ENCODE measurements at places on chromosomes 3 and 15.

DNA sequence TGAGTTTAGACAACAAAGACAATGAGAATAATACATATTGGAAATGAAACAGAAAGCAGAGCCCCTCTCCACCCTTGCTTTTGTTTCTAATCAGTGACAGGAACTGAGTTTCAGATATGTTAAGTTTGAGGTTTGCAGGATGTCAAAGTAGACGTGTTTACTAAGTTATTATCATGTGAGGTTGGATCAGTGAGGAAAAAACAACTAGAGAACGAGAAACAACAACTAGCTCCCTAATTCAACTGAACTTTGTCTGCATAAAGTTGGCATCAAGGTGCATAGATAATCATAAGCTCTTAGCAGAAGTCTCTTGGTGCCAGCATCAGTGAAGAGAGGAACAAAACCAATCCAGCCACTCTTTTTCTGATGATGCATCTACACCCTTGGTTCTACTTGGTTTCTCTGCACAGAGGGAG, 491.1 kb upstream of the NR2F2 start:
- DNase-seq: no peak

DNA sequence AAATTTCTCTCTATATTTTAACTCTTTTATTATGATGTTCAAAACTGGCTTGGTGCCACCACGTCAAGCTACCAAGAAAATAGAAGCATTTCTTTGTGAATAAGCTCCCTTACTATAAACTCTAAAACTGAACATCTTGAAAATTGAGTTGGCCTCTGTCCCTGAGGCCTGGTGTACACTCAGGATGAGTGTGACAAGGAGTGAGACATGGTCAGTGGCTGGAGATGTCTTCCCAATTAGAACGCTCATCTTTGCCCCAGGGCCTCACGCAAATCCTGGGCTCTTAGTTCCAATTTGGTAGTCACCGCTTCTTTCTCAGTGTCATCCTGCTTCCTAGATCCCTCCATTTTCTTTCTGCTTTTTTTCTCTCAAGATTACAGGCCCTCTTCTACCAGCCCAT, 26.2 kb downstream of the SLC2A2 start:
- no peak for DNase-seq

GRCh38 chr15:63077952-63078351, 35.4 kb downstream of the TPM1 start:
- no peak for DNase-seq

GRCh38 chr15:59208613-59209249, 2.1 kb downstream of the LDHAL6B start:
- DNase-seq: no peak

DNA sequence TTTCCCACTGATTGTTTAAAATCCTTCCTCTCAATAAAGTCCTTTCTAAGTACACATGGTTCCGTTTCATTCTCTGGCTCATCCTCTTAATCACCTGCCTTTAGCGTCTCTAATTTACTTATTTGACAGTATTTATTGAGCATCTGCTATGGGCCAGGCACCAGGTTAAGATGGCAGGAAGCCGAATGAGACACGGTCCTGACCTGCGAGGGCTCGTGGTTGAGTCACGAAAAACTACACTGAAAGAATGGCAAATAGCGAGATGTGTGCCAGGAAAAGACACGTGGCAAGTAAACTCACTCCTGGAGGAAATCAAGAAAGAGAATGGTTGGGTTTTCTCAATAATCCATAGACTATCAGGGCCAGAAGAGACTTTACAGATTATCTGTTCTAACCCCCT, 60.9 kb downstream of the HES1 start:
- no peak for DNase-seq

DNA sequence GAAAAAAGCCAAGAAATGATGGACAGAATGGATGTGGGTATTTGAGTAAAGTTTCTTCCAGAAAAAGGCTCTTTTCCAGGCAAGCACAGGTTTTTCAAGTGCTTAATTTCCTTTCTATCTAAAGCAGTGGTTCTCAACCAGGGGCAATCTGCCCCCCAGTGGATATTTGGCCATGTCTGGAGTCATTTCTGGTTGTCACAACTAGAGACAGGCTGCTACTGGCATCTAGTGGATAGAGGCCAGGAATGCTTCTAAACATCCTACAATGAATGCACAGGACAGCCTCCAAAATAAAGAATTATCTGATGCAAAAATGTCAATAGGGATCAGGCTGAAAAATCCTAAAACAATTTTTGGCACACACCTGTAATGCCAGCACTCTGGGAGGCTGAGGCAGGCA, 23.9 kb downstream of the SEC22C start:
- peak; percentile 11 for DNase-seq

GRCh38 chr3:53230789-53231188, 25.0 kb downstream of the TKT start:
- no peak for DNase-seq

- DNase-seq: peak; percentile 21
Measured at GRCh38 chr3:193665370-193665989, 72.5 kb downstream of the OPA1 start.

DNA sequence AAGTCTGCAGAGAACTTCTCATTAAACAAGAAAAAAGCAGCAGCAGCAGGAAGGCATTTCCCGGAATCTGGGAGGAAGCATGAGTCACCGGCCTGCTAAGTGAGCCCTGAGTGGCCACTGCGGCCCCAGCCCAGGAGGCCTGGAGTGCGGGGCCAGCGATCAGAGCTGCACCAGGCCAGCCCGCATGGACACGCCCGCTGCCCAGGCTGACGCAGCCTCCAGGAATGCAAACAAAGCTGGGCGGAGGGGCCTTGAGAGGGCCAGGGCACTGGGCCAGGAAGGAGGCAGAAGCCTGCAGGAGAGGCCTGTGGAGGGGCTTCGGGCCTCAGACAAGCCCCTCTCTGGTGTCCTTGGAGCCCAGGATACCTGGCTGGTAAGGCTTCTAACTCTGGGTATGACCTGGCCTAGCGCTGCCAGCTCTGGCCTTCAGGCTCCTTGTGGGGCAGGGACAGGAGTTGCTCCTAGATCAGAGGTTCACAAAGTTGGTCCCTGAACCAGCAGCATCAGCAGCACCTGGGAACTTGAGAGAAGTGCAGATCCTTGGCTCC, 101.2 kb downstream of the SMAD6 start:
- peak; percentile 12 for DNase-seq

DNA sequence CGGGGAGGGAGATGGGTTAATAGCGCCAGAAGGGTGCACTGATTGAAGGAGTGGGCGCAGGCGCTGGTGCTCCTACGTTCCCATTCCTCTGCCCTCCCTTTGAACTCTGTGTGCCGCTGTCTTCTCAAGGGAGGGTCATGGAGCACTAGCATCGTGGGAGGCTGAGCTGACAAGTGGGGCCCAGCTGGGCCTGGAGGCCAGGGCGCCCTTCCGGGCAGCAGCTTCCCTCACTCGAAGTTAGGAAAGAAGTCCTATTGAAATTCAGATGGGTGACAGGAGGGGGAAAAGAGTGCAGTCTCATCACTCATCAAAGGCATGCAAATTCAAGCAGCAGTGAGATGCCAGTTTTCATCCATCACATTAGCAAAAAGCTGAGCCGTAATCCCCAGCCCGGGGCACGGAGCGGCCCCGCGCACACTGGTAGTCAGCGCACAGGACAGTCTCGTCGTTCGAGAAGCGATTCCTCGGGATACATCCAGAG, 128.2 kb downstream of the LRRK1 start:
- no peak for DNase-seq

GRCh38 chr3:13506239-13506638, 26.1 kb downstream of the HDAC11 start:
- DNase-seq: no peak

- DNase-seq: no peak
Measured at GRCh38 chr3:18917923-18918322, 230.4 kb upstream of the KCNH8 start.

GRCh38 chr15:23384371-23384770, 29.8 kb downstream of the GOLGA8S start:
- no peak for DNase-seq

DNA sequence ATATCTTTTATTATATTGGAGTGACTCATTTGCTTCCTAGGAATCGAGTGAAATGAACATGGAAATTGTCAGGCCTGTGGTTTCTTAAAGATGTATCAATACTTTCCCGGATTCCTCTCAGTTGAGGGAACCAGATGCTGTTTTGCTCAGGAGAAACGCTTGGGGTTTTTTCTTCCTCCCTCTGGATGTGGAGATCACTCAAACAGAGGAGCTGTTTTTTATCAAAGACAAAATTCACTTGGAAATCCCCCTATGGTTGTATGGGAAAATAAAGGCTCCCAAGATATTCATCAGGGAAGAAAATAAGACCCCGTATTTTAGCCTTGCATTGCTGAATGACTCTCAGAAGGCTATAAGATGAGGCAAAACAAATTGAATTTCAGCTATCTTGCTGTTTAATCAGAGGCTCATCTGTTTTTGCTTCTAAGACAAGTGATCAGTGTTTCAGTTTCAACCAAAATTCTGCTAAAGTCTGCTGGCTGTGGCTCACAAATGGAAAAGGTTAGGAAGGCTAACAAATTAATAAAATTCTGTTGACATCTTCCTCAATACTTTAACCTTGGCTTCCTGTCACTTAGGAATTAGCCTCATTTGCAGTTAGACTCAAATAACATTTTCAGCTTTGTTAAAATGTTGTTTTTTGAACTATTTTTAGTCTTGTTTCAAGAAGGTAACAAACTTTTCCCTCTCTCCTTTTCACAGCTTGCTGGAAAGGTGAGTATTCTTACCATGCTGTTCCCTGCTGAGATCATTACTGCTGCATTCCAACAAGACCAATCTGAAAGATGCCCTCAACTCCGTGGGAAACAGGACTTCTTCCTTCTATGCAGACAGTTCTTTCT, 83.6 kb downstream of the COL6A5 start:
- no peak for DNase-seq

GRCh38 chr3:56928379-56929068, 126.8 kb upstream of the ARHGEF3 start:
- DNase-seq: no peak

- no peak for DNase-seq
Measured at GRCh38 chr15:69070396-69070795, 55.9 kb downstream of the NOX5 start.

- DNase-seq: no peak
Measured at GRCh38 chr15:89370120-89370977, 35.7 kb upstream of the POLG start.

DNA sequence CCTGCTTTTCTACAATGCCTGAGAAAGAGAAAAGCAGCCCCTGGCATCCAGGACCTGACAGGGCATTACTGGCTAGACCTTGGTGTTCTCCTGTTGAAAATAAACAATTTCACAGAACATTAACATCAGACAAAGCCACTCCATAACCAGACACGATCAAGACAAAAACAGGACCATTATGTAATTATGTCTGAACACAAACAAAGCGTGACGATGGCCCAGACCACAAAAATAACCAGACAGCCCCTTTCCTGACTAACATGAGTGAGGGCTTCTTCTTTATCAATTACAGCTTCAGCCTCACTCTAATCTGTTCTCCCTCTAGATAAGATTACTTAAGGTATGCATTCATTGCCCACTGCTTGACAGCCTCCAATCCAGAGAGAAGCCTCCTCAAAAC, 172.7 kb upstream of the LMCD1 start:
- peak; percentile 84 for DNase-seq

- DNase-seq: no peak
Measured at GRCh38 chr3:42983927-42984326, 4.8 kb downstream of the GASK1A start.

GRCh38 chr15:83602021-83602420, 51.9 kb upstream of the ADAMTSL3 start:
- no peak for DNase-seq

GRCh38 chr3:81497572-81498251, 263.7 kb downstream of the GBE1 start:
- DNase-seq: no peak

DNA sequence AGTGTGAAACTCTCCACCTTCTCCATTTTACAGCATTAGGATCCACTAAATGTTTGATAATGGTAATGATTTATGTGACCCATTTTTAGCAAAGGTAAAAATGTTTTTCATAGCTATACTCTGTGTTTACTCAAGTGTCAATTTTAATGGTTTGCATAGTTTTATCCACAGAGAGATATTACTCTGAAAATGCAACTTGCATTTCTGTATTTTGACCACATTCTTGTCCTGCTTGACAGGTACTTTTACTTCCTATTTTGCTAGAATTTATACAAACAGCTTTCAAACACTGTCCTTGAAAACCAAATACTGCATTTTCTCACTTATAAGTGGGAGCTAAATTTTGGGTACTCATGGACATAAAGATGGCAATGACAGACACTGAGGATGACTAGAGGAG, 62.9 kb downstream of the SERPINI1 start:
- DNase-seq: no peak

DNA sequence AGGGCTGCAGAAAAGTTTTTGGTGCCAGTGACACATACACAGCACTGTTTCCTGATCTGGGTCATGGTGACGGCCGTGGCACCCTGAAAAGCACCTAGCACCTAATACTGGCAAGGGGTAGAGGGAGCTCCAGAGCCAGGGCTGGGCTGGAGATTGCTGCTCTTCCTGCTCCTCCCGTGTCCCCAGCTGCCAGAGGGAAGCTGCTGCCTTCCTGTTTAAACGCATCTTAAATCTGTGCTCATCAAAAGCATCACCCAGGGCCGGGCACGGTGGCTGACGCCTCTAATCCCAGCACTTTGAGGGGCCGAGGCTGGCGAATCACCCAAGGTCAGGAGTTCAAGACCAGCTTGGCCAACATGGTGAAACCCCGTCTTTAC, 156.7 kb upstream of the MEF2A start:
- DNase-seq: no peak

DNA sequence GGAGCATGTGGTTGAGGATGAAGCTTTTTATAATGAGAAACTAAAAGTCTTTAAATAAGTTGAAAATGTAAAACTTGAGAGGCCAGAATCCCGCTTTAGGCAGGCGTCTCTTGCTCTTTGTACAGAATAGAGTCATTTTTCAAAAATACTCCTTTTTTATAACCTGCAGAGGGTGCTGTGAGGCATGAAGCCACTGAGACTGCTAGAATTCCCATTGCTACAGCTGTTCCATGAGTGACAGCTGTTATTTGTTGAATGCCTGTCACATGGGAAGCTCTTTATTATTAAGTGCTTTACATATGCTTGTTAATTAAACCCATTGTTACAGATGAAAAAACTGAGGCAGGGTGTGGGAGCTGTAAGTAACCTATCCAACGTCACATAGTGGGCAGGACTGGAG, 18.5 kb downstream of the MINAR1 start:
- no peak for DNase-seq

GRCh38 chr3:179881791-179882190, 154.9 kb downstream of the PEX5L start:
- DNase-seq: no peak

DNA sequence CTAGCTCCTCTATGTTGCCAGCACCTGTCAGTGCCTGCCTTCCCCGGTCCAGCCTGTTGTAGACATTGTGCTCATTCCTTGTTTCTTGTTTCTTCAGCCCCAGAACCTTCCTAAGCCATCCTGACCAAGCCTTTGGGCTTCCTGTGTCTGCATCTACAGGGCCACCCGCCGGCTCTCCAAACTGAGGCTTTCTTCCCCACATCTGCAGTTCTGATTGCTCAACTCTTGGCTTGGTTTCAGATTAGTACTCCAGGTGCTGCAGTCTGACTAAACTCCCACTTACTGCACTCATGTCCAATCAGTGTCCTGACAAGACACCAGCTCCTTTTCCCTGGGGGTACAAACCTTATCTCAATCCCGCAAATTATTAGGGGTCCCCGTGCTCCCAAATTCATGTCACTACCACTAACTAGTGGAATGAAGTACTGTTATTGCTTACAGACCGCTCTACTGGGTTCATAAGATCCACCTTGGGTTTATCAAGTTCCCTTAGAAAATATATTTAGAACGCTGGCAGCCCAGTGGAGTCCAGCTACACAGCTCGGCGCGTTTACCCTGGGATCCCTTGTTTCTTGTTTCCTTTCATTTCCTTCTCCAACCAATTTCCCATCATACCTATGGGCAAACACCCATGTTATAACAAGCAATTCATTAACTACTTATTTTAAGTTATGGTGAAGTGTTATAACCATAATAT, 114.2 kb upstream of the TJP1 start:
- no peak for DNase-seq

Data from NCI-H2029 (cell line).